ENCODE measurements at places on chromosomes 3 and 15.

- no peak for DNase-seq
- H3K27ac ChIP-seq: no peak overlapping the region
- H3K4me3 ChIP-seq: no peak overlapping the region
- no peaks in the 10 kb centered on the region for H3K27me3 ChIP-seq
These were observed 90.5 kb downstream of the TGFBR2 start for GRCh38 chr3:30696896-30697295.

DNA sequence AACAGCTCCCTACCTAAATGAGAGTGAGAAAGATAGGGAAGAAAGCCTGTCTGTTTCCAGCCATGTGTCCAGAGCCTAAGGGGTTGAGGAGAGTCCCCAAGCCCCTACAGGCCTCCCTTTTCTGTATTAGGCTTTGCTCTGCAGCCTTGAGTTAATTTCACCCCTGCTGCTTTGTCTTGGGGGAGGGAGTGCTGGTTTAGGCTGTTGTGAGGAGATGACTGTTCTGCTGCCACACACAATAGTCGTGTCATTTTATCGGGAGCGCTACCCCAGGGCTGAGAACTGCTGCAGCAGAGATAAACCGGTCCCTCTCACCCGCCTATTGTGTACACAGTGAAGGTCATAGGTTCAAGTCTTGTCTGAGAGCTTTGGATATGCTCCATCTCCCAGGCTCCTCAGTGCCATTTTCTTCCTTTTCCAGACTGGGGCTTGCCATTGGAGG is 1.4 kb downstream of the ZNF609 start:
- DNase-seq: peak; percentile 64
- H3K27ac ChIP-seq: peak overlapping the region; percentile 50
- peaks cover 28% of the 10 kb centered on the region for H3K4me1 ChIP-seq
- H3K36me3 ChIP-seq: peaks cover 21% of the 10 kb centered on the region

- no peaks in the 10 kb centered on the region for H3K36me3 ChIP-seq
- no peak overlapping the region for H3K4me3 ChIP-seq
- no peak for DNase-seq
These were observed 87.8 kb upstream of the SEC13 start for GRCh38 chr3:10408680-10409079.

- H3K36me3 ChIP-seq: no peaks in the 10 kb centered on the region
- DNase-seq: no peak
- no peaks in the 10 kb centered on the region for H3K27me3 ChIP-seq
- no peaks in the 10 kb centered on the region for H3K4me1 ChIP-seq
- H3K27ac ChIP-seq: no peak overlapping the region
These were observed 41.1 kb downstream of the SLCO3A1 start for GRCh38 chr15:91894606-91895005.

DNA sequence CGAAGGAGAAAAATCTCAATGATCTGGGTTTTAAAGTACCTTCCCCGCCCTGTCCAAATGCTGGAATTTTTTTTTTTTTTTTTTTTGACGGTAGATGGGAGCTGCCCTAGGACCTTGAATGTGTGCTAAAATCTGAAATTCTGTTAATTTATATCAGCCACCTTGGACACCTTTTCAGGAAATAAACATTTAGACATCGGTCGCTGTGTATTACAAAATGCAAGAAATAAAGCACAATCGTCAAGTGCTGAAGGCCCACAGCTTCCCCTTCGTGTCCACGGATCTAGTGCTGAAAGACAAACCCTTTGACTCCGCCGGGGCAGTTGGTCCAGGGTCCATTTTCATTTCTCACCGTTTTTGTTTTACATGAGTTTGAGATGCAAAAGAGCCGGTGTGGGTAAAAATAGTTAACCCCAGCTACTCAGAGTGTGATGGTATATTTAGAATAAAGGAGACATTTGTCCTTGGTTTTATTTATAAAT is 90.2 kb upstream of the CHD2 start:
- H3K27ac ChIP-seq: peak overlapping the region; percentile 94
- H3K27me3 ChIP-seq: no peaks in the 10 kb centered on the region
- DNase-seq: no peak
- peaks cover 8% of the 10 kb centered on the region for H3K4me1 ChIP-seq
- no peak overlapping the region for H3K4me3 ChIP-seq
- H3K36me3 ChIP-seq: no peaks in the 10 kb centered on the region

- H3K4me3 ChIP-seq: no peak overlapping the region
- peaks cover 60% of the 10 kb centered on the region for H3K27me3 ChIP-seq
- H3K36me3 ChIP-seq: no peaks in the 10 kb centered on the region
- H3K27ac ChIP-seq: no peak overlapping the region
- H3K4me1 ChIP-seq: no peaks in the 10 kb centered on the region
These were observed 8.2 kb upstream of the GRIP2 start for GRCh38 chr3:14548321-14548729.

DNA sequence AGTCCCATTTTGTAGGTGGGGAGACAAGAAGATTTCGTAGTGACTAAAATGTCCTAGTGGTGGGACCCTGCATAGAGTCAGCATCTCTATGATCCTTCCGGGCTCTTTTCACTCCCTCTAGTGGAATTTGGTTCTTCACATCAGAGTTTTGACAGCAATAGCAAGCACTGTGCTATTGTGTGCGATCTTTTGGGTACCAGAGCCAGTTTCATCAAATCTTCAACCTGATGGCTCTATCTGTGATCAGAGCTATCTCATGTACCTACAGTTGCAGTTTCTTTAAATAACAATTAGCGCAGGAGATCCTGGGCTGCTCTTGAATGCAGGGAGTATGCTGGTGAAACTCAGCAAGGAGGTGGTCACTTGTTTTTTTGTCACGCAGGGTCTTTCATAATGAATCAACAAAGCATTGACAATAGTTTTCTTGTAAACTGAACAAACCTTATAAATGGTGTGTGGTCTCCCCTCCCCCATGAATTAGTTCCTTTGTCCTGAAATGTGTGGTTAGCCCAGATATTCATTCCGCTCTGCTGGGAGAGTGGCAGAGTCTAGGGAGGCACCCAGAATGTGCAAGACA is 257.2 kb upstream of the SOX2 start:
- DNase-seq: no peak
- H3K27me3 ChIP-seq: no peaks in the 10 kb centered on the region
- peaks cover 57% of the 10 kb centered on the region for H3K4me1 ChIP-seq
- H3K27ac ChIP-seq: no peak overlapping the region
- no peak overlapping the region for H3K4me3 ChIP-seq

GRCh38 chr15:57302640-57303257 is 73.6 kb upstream of the CGNL1 start:
- DNase-seq: no peak
- no peaks in the 10 kb centered on the region for H3K27me3 ChIP-seq
- H3K27ac ChIP-seq: no peak overlapping the region
- no peaks in the 10 kb centered on the region for H3K36me3 ChIP-seq

DNA sequence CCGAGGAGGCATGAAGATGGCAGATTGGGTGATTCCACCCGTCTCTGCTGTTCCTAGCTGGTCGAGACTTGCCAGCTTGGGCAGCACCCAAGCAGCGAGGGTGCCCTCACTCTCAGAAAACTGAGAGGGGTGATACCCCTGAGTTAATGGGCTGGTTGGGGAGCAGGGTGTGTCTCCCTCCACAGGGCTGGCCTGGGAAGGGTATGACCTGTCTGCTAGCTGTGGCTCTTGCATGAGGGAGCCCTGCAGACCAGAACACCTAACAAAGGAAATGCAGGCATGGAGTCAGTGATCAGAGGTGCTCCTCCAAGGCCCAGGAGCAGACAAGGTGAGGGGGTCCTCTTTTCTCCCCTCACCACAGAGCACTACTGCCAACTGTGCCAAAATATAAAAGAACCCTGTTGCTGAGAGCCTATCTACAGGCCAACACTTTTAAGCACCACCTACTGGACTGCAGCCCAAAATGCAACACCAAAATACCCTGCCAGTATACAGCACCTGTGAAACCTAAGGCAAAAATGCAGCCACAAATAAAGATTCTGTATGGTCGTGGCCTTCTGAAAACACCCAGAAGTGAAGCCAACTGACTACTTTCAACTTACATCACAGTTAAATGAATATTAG is 35.8 kb upstream of the PPM1L start:
- H3K27me3 ChIP-seq: no peaks in the 10 kb centered on the region
- DNase-seq: no peak
- no peaks in the 10 kb centered on the region for H3K4me1 ChIP-seq
- no peak overlapping the region for H3K27ac ChIP-seq
- no peaks in the 10 kb centered on the region for H3K36me3 ChIP-seq

GRCh38 chr15:52220251-52220650 is 29.1 kb upstream of the GNB5 start:
- no peak for DNase-seq
- peaks cover 54% of the 10 kb centered on the region for H3K36me3 ChIP-seq
- H3K4me3 ChIP-seq: no peak overlapping the region
- H3K27me3 ChIP-seq: no peaks in the 10 kb centered on the region
- H3K27ac ChIP-seq: no peak overlapping the region

DNA sequence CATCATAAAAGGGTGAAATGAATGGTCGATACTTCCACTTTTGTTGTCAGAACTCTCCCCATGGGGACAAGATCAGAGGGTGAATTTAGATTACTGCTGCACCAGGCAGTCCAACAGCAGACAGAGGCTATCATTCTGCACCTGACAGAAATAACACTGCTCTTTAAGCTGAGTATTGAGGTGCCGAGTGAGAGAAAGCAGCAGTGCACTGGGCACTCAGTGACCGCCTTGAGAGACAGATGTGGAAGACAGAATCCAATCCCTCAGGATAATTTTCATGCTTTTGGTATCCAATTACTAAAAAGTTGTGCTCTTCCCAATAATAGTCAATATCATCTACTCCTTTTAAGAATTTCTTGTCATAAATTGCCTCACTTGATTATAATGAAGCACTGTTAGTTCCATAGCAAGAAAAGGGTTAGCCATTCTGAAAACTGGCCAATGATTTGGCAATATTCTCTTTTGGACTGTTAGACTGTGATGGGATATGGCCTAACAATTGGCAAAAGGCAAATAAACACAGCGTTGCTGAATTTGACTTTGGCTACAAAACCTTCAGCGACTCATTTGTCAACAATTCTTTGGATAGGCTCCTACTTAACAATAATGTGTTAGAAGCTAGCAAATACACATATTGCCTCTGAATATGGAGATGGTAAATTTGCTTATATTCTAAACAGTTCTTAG is 5.5 kb downstream of the FGF7 start:
- no peaks in the 10 kb centered on the region for H3K36me3 ChIP-seq
- no peaks in the 10 kb centered on the region for H3K4me1 ChIP-seq
- H3K27me3 ChIP-seq: no peaks in the 10 kb centered on the region

DNA sequence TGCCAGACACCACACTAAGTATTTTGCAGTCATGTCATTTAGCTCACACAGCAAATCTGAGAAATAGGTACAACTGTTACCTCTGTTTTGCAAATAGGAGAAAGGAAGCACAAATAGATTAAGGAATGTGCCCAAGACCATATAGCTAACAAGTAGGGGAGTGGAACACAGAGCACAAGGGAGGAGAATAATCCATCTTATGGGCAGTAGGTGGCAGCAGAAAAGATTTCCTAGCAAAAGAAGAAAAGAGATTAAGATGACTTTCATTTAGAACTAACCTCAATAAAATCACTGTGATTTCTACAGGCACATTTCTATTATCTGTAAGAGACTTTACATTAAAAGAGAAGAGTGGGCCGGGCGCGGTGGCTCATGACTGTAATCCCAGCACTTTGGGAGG is 49.1 kb downstream of the NR1I2 start:
- no peaks in the 10 kb centered on the region for H3K27me3 ChIP-seq
- peaks cover 29% of the 10 kb centered on the region for H3K36me3 ChIP-seq
- no peak overlapping the region for H3K27ac ChIP-seq
- H3K4me1 ChIP-seq: peaks cover 6% of the 10 kb centered on the region

Data from neuronal stem cell (in vitro differentiated cells).